T-helper 1 cell treated with Interleukin-12 subunit alpha and Interleukin-12 subunit beta and Interleukin-4 antibody, amounts not matched to agents 30 ng/mL and 1 ng/mL, for 36 hours (primary cell): ENCODE measurements at places on chromosomes 5 and 9. TPM values are rescaled to one million over a fixed set of nuclear protein-coding genes. Genes with fewer than 3 reads are reported as not detected.

CYLC2 gene
- not detected in 2 replicates for total RNA-seq

GPR150 gene
- total RNA-seq, result 0.22 and 0.54 TPM in 2 replicates

PLAC8L1 gene
- total RNA-seq, result 0.96 TPM in 1 of 2 replicates, not detected in the other

PDCD1LG2 gene
- 10.5 and 11.4 TPM in 2 replicates for total RNA-seq

PCDHA5 gene
- not detected in 2 replicates for total RNA-seq

CHD1 gene
- total RNA-seq, result 54.5 and 63.8 TPM in 2 replicates

ANKRD55 gene
- 6.4 and 7.5 TPM in 2 replicates for total RNA-seq
